ENCODE measurements at places on chromosomes 5 and 9.

DNA sequence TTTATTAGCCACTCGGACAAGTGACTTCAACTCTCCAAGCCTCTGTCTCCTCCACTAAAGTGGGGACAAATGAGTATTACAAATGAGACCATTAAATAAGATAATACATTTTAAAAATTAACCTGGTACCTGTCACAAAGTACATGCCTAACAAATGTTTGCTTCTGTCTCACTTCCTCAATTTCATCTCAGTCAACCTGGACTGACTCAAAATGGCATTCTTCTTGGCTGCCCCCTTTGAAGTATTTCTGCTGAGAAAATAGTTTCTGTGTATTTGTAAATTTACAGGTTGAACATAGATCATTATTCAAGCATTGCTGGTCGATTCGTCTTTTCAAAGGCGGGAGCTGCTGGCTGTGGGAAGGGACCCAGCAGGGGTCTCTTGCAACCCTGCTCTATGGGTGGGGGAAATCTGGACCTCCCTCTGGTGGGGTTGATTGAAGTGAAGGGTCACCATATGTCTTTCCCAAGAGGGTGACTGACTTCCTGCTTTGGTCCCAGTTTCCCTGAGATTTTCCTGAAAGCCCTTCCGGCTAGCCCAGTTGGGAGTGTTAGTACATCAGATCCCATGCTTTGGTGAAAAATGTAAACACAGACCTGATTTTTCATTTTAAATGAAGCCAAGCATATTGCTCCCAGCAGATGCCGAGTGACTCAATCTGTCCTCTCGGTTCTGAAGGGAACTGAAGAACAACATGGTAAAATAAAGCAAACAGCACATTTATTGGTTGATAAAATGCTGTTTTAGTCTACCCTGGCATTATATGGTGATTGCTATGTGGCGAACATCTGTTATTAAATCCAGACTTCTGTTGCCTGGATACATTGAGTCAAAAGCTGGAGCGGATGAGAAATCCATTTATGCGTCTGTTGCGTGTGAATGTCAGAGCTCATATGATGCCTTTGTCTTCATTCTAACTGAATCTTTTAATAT, 73.0 kb downstream of the KCNIP1 start:
- no peak for DNase-seq

- DNase-seq: no peak
These were observed 15.5 kb downstream of the PCDHB15 start for GRCh38 chr5:141260458-141261237.

DNA sequence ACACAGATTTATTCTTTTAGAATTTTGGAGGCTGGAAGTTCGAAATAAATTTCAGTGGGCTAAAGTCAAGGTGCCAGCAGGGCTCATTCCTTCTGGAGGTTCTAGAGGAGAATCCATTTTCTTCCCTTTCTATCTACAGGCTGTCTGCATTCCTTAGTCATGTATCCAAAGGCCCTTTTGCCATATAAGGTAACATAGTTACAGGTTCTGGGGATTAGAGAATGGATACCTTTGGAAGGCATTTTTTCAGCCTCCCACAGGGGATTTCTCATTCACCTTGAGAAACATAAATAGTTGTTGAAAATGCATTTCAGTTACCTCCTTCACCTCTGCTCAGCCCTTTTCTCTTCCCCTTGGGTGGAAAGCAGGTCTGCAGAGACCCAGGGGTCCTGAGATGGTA, 280.0 kb upstream of the MAP3K1 start:
- no peak for DNase-seq

DNA sequence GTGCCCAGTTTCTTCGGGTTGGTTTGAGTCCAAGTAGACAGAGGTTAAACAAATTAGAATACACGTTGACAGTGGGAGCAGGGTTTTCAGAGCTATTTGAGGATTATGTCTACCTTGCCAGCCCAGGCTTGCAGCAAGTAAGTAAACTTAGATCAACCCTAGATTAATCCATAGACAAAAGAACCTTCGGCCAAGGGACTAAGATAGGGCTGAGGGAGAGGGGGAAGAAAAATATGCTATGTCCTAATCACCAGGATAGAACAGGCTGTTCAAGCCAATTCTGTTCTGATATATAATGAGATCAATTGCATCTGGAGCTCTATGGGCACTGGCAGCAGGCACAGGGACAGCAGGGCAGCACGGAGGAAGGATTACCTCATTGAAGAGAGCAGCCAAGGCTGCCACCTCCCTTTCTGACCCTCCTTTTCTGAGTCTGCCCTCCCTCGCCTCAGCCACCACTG, 377.7 kb downstream of the PIK3R1 start:
- DNase-seq: no peak

DNA sequence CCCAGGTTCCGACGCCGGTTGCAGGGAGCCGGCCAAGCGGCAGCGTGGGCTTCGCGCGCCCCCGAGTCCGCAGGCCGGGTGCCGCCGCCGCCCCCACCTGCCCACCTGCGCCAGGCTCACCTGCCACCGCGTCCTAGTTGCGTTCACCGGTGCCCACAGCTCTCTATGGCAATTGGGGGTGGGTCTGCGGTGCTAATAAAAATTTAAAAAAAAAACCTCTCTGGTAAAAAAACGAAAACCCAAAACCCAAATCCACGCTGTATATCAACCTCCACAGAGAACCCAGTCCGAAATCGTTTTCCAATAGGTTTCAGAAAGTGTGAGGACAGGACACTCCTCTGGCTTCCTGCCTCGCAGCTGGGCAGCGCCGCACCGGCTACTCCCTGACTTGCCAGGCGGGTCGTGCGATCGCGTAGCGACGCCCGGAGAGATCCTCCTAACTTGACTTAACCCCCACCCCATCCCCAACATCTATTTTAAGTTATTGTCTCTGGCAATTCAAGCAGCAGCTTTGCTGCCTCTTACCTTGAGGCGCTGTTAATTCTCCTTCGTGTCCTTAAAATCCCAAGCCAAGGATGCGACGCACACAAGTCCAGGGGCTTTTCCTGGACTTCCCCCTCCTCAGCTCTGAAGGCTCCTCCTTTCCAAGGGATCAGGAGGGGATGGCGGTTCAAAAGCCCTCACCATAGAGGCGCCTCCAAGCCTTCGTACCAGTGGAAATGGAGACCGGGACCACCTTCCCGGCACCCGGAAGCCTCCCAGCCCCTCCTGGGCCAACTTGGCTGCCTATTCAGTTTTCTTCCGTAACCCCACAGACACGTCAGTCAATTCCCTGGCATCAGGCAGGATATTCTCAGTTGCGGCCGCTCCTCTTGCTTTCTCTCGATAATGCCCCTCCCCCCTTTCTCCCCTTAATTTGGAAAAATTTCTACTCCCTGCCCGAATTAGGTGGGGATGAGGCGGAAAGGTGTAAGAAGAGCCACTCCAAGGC, 1639.4 kb upstream of the C9orf72 start:
- no peak for DNase-seq

DNA sequence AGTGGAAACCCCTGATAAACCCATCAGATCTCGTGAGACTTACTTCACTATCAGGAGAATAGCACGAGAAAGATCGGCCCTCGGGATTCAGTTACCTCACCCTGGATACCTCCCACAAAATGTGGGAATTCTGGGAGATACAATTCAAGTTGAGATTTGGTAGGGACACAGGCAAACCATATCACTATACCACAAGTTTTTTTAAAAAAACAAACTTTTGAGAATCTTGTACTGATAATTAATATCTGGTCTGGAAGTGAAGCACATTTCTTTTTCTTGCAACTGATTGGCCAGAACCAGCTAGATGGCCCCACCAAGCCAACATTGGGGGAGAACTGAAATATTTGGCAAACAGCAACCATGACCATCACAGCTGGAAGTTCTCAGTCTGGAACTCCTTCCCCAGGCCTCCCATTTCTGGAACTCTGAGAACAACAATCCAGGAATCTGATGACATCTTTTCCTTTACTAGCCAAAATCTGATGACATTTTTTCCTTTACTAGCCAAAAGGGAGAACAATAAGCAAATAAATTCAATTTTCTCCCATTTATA, 51.8 kb upstream of the CDKN2B start:
- no peak for DNase-seq

All from stimulated activated CD4-positive, alpha-beta T cell treated with anti-CD3 and anti-CD28 coated beads, Interleukin-12 subunit alpha, Interleukin-12 subunit beta, amount 100 ng/mL, for 24 hours (primary cell).